ENCODE measurements at places on chromosomes 1 and 21. TPM values are rescaled to one million over a fixed set of nuclear protein-coding genes. Genes with fewer than 3 reads are reported as not detected.

TMEM69 gene
- total RNA-seq = 22.1 TPM

SGIP1 gene
- 3.6 TPM for total RNA-seq

MEGF6 gene
- 7.3 TPM for total RNA-seq

CHAF1B gene
- total RNA-seq = 0.54 TPM

EDEM3 gene
- 17.8 TPM for total RNA-seq

ALG14 gene
- 2.9 TPM for total RNA-seq

TSNAX gene
- 22.8 TPM for total RNA-seq

KCNJ15 gene
- 0.83 TPM for total RNA-seq

BRDT gene
- total RNA-seq = not detected

MEX3A gene
- total RNA-seq = 0.16 TPM

ADAMTS5 gene
- 4.0 TPM for total RNA-seq

ASCL5 gene
- not detected for total RNA-seq

RHEX gene
- total RNA-seq = 0.86 TPM

SLC30A2 gene
- 3.0 TPM for total RNA-seq

CELA2A gene
- not detected for total RNA-seq

ARHGEF11 gene
- 29.9 TPM for total RNA-seq

FCN3 gene
- 15.8 TPM for total RNA-seq

NIBAN1 gene
- total RNA-seq = 317 TPM

C1orf56 gene
- total RNA-seq = 7.3 TPM

PODN gene
- total RNA-seq = 30.1 TPM

LCE3E gene
- total RNA-seq = not detected

ESRRG gene
- total RNA-seq = 45.5 TPM

C4BPB gene
- total RNA-seq = 0.46 TPM

ASPM gene
- 0.40 TPM for total RNA-seq

RBM15 gene
- total RNA-seq = 13.9 TPM

MMEL1 gene
- total RNA-seq = 0.48 TPM

TMPRSS3 gene
- not detected for total RNA-seq

OR10K1 gene
- not detected for total RNA-seq
